ENCODE measurements at places on chromosomes 4 and X. TPM values are rescaled to one million over a fixed set of nuclear protein-coding genes. Genes with fewer than 3 reads are reported as not detected.

CYBB gene
- 0.38 TPM for total RNA-seq

IBSP gene
- total RNA-seq, result not detected

GRCh38 chrX:132749406-132749805 is 209.0 kb downstream of the HS6ST2 start:
- DNase-seq, result no peak

ANK2 gene
- total RNA-seq, result 9.2 TPM

AFF1 gene
- 18.2 TPM for total RNA-seq

MBTPS2 gene
- 21.1 TPM for total RNA-seq

- no peak for DNase-seq
These were observed 2.6 kb upstream of the DTHD1 start for GRCh38 chr4:36278789-36279188.

DNA sequence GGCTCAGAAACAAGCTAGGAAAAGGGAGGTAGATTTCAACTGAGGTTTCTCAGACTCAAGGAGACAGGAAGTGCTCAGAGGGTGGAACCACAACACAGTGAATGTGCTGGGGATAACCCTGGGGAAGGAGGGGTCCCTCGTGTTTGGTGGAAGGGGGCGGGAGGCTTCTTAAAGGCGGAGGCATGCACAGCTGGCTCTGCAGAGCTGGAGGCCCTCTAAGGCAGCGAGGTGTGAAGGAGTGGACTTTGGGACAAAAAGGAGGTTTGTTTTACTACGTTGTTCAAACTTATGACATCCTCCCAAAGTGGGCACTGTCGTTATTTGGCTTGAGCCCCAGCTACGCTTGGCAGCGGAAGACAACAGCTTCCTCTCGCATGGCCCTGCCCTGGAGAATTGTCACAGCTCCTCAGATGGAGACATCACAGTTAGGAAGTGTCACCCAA is 21.7 kb upstream of the MTM1 start:
- DNase-seq, result no peak

GRCh38 chrX:50003467-50003866 is 81.1 kb downstream of the CLCN5 start:
- no peak for DNase-seq

GRCh38 chr4:95212692-95213091 is 336.1 kb downstream of the UNC5C start:
- DNase-seq, result no peak

AMOT gene
- total RNA-seq, result 343 TPM

DNA sequence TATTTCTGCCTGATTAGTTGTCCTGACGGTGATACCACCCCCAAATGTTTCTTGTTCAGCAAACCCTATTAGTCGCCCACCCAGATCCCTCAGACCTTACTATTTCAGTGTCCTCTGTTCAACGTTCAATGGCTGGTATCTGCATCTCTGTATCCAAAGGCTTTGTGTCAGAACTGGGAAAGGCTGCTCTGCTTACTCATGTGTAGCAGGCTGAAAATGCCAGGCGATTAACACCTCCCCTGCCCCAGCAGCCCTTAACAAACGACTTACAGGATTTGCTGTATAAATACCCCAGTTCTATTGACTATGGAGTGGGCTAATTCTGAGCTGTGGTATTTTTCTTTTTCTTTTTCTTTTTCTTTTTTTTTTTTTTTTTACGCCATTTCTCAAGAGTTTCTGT is 415.0 kb downstream of the ZNF674 start:
- no peak for DNase-seq

DNA sequence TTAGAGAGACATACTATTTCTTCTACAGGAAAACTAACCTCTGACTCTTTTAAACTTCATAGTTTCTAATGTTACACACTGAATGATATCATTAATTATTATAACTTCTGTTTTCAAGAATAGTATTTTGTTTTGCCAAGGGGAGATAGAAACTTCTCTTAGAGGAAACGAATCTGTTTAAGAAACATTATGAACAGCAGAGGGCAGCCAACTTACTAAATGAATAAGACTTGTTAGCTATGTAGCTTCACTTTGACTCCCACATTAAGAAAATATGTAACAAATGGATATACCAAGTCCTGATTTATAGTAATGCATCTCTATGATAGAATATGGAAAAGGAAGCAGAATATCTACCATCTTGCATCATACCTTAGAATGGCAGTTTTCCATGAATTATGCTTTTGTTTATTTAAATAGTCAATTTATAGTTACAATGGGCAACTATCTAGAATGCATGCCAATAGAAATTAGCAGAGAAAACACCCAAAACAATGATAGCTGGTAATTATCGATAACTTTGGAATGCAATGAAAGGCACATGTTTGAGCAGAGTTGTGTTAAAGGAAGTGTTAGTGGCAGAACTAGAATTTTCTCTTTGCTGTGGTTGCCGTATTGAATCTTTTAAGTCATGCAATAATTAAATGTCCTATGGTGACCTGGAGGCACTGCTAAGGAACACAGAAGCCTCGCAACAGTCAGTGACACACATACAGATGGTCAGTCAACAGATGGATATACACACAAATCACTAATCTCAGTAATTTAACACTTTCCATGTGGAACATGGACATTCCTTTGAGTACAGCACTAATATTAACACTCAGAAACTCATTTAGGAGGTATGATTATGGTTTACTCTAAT is 105.7 kb upstream of the PDLIM3 start:
- no peak for DNase-seq

- no peak for DNase-seq
These were observed 296.2 kb upstream of the FAT1 start for GRCh38 chr4:187019896-187020295.

DNA sequence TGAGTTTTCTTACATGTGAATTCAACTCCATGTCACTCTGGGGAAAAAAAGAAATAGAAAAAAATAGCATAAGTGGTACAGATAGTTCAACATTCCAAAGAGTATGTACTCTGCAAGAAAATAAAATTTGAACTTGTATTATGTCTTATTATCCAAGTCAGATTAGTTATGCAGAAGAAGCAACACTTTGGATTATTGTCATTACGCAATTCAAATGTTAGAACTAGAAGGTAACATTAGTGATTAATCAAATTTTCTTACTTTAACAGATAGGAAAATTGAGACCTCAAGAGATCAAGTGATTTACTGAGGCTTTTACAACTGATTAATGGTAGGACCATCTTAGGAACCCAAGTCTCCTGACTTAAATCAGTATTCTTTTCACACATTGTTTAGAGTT is 159.1 kb downstream of the STIM2 start:
- no peak for DNase-seq

- no peak for DNase-seq
These were observed 47.7 kb downstream of the EVC start for GRCh38 chr4:5758741-5759140.

DNA sequence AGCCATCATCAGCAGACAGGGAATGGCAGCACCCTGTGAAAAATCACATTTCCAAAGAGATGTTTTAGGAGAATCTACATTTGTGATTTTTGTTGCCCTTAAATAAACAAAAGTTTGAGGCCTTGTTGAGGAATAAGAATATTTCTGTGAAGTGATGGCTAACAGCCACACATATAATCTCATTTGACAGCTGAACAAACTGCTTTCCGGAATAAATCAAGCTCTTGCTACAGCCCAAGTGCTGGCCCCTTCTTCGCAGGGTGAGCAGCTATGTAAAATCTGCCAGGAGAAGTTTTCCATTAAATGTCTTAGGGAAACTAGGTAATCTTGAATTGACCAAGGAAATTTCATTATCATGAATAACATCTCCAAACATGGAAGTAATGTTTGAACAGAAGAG is 106.4 kb upstream of the GPM6B start:
- no peak for DNase-seq

DNA sequence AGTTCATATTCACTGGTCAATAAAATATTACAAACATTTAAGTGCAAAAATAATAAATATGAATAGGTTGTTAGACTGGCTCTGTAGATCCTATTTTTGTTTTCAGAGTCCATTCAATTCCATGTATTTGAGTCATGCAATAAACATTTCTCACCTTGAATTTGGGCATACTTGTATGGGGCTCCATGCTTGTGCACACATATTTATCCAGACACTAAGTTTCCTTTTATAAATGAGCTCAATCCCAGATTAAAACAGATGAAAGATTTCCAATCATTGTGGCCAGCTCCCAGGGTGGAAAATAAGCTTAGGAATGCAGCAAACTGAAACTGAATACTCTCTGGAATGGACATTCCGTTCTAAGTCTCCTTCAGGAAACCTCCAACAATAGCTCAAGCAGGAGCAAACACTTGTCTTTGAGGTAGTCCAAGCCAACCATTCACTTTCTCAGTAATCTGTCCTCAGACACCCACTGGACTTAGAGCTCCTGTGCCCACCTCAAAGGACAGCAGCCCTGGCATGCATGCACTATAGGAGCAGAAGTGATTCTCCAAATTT is 16.4 kb downstream of the DMD start:
- no peak for DNase-seq

DNA sequence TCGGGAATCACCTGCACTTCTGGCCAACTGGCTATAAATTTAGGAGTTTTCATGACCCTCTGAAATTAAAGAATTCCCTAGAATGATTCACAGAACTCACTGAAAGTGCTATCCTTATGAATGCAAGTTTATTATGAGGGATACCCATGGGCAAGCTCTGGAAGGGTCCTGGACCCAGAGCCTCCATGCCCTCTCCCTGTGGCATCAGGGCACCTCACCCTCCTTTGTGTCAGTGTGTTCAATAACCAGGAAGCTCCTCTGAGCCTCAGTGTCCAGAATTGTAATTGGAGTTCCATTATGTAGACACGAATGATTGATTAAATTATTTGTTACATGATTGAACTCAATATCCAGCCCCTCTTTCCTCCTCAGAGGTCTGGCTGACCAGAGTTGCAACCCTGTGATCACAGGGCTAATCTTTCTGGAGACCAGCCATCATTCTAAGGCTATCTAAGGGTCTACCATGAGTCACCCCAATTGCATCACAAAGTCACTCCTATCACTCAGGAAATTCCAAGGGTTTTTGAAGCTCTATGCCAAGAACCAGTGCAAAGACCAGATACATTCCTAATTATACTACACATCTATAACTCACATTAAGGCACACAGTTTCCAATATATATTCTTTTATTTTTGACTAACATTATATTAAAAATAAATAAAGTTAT is 8.9 kb downstream of the ANXA3 start:
- no peak for DNase-seq

ETNPPL gene
- not detected for total RNA-seq

DNA sequence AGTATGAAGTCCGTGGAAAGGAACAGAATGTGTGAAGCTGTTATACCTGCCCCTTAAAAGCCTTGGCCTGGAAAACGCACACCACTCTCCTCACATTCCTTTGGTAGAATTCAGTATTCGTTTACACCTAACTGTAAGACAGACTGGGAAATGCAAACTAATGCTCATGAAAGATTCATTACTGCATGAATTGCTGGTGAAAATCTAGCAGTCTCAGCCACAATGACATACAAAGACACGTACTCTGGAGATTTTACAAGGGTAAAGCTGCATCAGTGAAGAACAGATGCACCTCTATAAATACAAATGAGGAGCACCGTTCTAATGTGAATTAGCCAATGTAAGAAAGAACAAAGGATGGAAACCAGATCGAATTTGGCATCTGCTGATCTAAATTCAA is 2051.3 kb downstream of the PCDH7 start:
- DNase-seq, result no peak

DNA sequence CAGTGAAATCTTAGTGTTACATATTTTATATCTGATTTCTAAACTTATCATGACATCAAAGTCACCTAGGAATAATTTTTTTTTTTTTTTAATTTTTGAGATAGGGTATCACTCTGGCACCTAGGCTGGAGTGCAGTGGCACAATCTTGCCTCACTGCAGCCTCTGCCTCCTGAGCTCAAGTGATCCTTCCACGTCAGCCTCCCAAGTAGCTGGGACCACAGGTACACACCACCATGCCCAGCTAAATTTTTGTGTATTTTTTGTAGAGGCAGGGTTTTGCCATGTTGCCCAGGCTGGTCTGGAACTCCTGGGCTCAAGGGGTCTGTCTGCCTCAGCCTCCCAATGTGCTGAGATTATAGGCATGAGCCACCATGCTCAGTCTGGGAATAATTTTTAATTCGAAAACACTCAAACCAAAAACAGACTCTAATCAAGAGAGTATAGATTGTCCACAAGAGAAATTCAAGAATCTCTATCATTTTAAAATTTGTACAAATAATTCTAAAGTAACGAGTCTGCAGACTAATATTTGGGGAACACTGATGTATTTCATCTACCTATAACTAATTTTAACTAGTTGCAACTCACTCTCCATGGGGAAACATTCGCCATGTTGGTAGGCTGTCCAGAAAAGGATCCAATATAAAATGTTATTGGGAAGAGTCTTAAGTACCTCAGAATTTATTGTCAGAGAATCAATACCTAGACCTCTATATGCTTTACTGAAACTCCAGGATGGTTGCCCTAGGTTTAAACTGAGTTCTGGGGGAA is 3.4 kb downstream of the SLC7A11 start:
- DNase-seq, result no peak

- no peak for DNase-seq
These were observed 40.8 kb downstream of the ARSD start for GRCh38 chrX:2888309-2888708.

DNA sequence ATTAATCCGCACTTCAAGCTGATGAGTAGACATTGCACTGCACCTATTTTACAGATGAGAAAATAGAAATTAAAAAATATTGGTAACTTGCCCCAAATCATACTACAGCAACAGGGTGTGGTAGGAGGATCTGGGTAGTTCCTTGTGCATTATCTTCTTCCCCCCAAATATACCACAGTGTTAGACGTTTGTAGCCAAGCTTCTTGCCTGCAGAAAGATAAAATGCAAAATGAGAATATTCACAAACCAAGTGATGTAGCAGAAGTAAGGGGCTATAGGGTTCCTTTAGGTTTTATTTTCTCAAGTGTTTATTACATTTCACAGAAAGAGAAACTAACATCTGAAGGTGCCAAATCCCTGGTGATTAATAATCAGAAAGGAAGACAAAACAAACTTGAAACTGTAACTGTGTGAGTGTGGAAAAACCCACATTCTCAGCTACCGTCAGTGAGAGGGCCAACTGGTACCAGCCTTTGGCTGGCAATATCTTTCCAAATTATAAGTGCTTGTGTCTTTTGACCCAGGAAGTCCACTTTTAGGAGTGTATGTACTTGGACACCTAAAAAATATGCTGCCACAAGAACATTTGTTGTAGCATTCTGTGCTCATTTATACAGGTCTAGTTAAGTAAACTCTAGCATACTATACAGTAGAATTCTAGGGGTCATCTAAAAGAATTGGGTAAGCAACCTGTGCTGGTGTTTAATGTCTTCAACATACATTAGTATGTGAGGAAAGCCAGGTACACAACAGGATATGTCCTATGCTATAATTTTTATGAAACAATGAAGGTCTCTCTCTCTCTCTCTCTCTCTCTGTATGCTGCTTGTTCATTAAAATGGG is 6.7 kb upstream of the CD38 start:
- no peak for DNase-seq

DNA sequence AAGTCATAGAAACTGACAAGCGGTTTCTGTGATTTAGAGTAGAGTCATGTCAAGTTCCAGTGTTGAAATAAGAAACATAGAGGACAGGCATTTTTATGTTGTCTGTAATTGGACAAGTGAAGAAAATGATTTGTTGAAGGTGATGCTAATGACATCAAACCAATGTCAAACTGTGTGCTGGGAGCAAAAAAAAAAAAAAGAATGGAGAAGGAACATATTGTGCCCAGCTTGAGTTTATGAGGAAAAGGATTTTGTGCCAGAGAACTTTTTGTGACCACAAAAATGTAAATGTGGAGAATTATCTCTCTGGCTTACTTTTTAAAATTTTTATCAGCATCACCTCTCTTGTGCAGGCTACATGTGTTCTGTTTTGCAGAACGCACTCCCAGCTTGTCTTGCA is 495.7 kb downstream of the RAPGEF2 start:
- no peak for DNase-seq

GRCh38 chrX:42759881-42760280 is 18.1 kb downstream of the PPP1R2C start:
- no peak for DNase-seq

- no peak for DNase-seq
These were observed 98.8 kb upstream of the METTL14 start for GRCh38 chr4:118586357-118586790.
